ENCODE measurements at places on chromosomes 7 and 10.
A peak's percentile ranks its signal among the peaks of the same experiment; 100 is the strongest.

- DNase-seq = no peak
Measured at GRCh38 chr10:114482480-114483304, 78.4 kb upstream of the AFAP1L2 start.

DNA sequence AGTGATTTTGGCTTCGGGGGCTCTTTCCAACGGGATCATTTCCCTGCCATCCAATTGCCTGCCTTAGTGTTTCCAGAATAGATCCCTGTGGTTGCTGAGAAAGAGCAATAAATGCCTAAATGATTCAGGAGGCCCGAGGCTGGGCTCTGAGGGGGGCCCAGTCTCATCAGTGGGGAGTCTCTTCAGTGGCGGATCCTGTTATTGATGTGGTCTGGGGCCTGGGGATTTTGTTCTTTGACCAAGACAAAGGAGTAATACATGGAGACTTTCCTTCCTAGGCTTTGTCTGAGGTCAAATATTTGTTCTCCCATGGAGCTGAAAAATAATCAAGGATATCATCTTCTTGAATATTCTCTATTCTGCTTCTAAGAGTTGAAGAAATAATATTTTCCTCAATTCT, 40.8 kb downstream of the TAS2R41 start:
- no peak for DNase-seq

- DNase-seq = no peak
Measured at GRCh38 chr7:27116031-27116961, 13.8 kb upstream of the HOXA2 start.

GRCh38 chr7:33590916-33591315, 314.4 kb upstream of the BMPER start:
- DNase-seq = no peak

- no peak for DNase-seq
Measured at GRCh38 chr10:16470747-16471146, 33.9 kb downstream of the PTER start.

GRCh38 chr7:155721056-155721455, 76.6 kb downstream of the RBM33 start:
- no peak for DNase-seq

DNA sequence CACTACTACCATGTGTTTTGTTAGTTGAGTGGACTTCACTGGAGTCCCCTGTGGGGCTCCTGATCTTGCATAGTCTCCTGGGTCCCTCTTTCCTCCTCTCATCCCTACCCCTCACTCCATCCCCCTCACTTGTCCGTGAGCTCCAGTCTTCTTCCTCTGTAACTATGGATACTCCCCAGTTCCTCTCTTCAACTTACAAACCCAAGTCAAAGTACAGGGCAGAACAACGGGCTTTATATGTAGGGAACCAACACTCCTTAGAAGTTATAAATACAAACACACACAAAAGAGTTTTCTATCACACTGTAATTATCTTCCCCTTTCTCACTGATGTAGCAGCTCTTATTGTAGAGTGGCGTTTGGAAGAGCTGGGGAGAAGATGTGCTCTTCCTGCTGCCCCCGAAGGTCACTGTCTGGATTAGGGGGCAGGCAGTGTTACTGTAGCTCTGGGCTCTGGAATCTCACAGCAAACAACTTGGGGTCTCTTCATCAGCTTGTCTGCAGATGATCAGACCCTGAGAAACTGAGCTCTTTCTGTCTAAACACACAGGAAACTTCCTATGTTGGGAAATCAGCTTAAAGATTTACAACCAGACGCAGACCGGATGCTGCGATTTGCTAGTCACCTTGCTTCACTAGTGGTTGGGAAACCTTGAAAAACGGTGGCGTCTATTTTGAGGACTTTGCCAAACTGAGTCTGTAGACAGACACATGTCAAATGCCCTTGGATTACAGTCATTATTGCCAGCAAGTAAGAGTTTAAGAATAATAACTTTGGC, 13.6 kb downstream of the SNX10 start:
- no peak for DNase-seq

- no peak for DNase-seq
Measured at GRCh38 chr7:88635149-88635548, 124.4 kb upstream of the ZNF804B start.

- DNase-seq = no peak
Measured at GRCh38 chr10:114681542-114681941, 23.5 kb upstream of the ABLIM1 start.

DNA sequence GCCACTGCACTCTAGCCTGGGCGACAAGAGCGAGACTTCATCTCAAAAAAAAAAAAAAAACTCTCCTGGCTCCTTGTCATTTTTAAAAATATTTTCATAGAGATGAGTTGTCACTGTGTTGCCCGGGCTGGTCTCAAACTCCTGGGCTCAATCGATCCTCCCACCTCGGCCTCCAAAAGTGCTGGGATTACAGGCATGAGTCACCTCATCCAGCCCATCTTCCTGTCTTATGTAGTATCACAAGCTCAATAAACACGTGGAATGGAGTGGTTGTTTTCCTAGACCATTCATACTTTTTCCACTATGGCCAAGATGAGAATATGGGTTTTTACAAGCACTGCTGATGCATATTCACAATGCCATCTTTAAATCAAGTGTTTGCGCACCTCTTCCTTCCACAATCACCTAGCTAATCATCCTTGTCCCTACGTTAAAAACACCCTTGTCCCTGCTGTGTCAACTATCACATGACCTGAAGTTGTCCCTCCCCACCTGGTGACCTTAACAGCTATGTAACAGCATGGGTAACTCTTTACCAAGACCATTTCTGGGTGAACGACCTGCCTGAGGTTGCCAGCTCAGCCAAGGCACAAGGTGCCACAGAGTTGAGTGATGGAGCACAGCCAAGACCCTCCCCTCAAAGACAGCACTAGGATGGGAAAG, 21.3 kb downstream of the DLG5 start:
- DNase-seq = no peak

GRCh38 chr7:89238156-89238555, 442.6 kb upstream of the TEX47 start:
- no peak for DNase-seq

GRCh38 chr7:36863901-36864701, 139.8 kb upstream of the AOAH start:
- DNase-seq = no peak

DNA sequence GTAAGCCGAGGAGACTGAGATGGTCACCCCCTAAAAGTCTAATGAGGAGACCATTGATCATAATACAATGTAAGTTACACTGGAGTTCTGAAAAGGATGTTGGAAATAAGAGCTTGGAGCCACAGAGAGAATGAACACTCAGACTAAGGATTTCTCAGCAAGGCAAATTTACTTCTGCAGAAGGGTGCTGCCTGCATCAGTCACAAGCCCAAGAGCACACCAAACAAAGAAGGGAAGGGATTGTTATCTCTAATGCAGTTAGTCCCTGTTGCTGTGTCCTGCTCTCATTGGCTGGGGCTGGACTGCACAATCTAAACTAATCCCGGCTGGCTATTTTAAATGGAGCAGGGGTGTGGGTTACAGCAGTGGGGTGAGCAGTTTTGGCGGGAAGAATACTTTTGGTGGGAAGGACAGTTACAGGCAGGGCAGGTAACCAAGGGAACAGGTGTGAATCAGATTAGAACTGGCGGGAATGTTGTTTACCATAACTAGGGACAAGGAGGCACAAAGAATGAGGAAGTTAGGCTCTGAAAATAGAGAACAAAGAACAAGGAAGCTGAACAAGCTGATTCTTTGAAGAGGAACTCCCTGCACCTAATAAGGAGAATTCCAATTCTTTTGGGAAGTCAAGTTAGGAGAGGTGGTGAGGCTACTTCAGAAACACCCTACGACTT, 30.3 kb upstream of the TRIM24 start:
- no peak for DNase-seq

GRCh38 chr10:76736815-76737618, 900.6 kb downstream of the KCNMA1 start:
- no peak for DNase-seq

GRCh38 chr10:32149252-32149955, 93.2 kb upstream of the KIF5B start:
- peak; percentile 82 for DNase-seq

- no peak for DNase-seq
Measured at GRCh38 chr7:55187701-55188491, 169.1 kb downstream of the EGFR start.

GRCh38 chr7:94957061-94957460, 49.7 kb downstream of the PPP1R9A start:
- no peak for DNase-seq

- no peak for DNase-seq
Measured at GRCh38 chr7:158751199-158751598, 46.6 kb upstream of the NCAPG2 start.

DNA sequence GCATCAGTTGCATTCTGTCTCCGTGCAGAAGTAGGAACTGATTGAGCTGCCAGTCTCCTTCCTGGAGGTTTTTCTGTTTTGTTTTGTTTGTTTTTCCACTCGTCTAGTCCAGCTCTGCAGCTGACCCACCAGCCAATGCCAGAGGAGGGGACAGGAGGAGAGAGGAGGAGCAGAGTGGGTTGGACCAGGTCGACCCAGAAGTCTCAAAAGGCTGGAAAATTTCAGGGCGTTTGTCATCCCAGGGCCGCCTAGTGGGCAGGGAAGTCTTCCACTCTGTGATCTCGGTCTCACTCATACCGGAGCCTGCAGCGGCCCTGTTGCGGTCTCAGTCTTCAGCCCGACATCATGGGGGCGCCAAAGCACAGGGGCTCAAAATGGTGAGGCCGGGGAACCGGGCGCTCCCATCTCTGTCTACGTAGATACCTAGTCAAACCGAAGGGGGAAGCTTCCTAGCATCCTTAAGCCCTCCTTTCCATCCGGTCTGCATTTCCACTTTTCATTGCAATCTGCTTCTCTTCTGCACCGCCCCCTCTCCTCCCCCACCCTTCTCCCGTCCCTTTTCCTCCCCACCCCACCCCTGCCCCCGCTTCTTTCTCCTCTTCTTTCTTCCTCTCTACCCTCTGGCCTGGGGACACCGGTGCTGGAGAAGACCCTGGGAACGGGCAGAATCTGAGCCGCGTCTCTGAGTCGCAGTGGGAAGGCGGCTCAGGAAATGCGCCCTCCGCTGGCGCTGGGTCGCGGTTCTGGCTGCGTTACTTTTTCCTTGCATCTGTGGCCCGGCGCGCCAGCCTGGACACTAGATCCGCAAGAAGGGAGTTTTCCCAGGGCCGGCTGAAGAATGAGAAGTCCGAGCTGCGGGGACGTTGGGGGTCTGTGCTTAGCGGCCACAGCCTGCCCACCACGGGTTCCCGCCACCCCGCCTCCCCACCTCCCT, 16.2 kb upstream of the PAX2 start:
- DNase-seq = no peak

DNA sequence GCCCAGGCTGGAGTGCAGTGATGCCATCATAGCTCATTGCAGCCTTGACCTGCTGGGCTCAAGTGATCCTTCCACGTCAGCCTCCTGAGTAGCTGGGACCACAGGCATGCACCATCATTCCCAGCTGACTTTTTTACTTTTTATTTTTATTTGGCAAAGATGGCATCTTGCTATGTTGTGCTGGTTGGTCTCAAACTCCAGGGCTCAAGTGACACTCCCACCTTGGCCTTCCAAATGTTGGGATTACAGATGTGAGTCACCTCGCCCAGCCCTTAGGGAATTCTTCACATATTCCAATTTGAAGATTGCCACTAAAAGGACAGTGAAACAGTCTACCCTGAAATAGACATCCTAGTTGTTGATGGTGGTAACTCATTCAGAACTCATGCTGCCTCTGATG, 27.7 kb downstream of the SUGCT start:
- DNase-seq = no peak

DNA sequence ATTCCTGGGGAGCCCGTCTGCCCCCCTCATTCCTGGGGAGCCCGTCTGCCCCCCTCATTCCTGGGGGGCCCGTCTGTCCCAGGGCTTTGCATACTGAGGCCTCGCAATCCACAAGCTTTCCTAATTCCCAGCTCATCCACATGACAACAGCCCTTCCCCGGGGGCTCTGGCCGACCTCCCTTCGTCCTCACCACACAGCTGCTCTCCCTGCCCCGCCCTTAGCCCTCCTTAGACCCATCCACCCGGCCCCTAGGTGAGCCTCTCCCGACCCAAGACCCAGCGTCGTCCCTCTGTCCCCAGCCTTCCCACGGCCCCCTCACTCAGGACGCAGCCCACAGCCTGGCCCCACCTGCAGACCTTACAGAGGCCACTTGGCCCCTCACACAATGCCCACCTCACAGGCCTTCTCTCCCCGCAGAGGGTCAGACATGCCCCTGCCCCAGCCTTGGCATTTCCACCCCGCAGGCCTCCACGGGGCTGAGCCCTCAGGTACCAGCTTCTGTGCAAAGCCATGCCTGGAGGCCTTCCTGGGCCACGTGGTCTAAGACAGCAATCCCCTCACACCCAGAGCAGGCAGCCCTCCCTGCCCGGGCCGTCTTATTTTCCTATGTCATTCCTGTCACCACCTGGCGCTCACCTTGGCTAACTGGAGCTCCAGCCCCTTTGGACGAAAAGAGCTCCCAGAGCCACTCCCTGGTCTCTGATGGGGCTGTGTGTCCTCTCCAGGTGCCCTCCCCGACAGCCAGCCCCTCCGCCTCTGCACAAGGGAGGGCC, 3.5 kb upstream of the FAM20C start:
- DNase-seq = no peak

GRCh38 chr10:79938728-79939406, 10.0 kb downstream of the SFTPD start:
- DNase-seq = no peak

DNA sequence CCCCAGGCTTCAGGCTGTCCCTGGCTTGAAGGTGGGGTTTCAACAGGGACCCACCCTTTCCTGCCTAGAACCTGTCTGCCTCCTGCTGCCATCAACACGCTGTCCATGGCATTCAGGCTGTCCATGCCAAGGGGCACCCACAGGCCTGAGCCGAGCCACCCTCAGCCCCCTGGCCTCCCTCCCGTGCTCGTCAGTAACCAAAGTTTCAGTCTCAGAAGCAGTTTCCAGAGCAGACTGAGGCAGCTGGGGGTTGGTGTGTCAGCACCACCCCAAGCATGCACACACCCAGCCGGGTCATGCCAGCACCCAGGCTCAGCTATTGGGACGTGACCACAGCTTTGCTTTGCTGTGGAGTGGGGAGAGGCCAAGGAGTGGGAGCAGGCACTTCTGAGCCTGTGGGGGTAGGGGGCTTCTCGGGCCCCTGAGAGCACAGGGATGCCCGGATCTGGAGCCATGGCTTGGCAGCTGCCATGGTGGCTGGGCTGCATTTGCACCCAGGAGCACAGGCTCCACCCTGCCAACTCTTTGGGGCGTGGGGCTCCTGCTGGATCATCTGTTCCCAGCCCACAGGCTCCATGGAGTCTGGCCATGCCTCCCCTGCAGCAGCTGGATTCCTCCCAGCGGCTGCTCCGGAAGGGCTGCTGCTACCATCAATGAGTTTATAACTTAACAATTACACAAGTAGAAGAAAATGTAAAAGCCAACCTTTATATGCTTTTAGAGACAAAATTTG, 314.5 kb upstream of the SEMA3C start:
- DNase-seq = no peak

- DNase-seq = no peak
Measured at GRCh38 chr7:28755255-28755654, 202.9 kb downstream of the TRIL start.

GRCh38 chr10:11262494-11263345, 245.0 kb downstream of the CELF2 start:
- DNase-seq = no peak
